Skeletal muscle cell (primary cell): ENCODE measurements at places on chromosomes 1 and 21.

DNA sequence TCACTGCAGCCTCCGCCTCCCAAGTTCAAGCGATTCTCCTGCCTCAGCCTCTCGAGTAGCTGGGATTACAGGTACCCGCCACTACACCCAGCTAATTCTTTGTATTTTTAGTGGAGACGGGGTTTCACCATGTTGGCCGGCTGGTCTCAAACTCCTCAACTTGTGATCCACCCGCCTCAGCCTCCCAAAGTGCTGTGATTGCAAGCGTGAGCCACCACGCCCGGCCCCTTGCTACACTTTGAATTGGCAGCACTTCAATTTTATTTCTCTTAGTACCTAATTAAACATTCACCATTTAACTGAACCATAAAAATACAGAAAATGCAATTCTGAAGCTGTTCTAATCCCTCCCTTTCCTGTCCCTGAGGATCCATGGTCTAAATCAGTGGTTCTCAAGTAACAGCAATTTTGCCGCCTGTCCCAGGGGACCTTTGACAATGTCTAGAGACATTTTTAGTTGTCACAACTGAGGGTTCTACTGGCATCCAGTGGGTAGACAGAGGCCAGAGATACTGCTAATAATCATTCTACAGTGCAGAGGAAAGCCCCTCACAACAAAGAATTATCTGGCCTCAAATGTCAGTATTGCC is 4.3 kb upstream of the BCL2L15 start:
- no peak for DNase-seq

- no peak for DNase-seq
Measured at GRCh38 chr1:181208967-181209366, 120.5 kb downstream of the IER5 start.

DNA sequence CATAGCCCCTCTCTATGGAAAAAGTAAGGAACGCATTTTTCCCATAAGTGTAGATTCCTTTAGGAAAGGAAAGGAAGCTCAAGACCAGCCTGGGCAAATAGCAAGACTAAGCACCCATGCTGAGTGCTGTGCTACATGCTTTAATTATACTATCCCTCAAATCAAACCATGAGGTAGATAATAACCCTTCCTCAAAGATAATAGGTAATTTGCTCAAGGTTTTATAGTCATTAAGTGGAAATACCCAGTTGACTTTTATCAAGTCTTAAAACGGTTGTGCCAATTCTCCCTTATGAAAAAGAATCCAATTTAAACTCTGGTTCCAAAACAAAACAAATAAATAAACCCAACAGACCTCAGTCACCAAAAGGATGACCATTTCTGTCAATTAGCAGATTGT is 3.4 kb downstream of the KIAA0319L start:
- DNase-seq, result no peak

DNA sequence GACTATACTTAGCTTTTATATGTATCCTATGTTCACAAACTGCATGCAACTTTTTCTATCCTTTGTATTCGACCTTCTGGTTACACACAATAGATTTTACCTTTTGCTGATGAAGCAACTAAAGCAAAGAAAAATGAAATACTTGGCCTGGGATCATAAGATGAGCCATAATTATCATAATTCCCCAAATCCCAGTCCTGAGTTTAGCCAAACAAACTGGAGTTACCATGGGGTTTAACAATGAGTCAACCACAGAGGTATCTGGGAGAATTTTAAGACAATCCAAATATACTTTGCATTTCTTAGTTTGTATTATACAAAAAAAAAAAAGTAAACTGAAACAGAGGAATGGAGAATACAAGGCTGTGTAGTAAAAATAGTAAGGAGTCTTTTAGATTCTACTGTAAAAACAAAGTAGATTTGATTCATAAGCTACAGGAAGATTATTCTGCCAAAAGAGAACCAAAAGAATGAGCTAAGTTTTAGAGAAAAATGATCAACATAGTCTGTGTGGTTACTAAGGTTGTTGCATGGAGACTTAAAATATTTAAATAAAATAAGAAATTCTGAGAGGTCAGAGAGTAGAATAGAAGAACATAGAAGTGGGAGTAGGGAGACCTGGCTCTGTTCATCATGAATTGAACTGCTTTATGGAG is 60.4 kb upstream of the GORAB start:
- no peak for DNase-seq

DNA sequence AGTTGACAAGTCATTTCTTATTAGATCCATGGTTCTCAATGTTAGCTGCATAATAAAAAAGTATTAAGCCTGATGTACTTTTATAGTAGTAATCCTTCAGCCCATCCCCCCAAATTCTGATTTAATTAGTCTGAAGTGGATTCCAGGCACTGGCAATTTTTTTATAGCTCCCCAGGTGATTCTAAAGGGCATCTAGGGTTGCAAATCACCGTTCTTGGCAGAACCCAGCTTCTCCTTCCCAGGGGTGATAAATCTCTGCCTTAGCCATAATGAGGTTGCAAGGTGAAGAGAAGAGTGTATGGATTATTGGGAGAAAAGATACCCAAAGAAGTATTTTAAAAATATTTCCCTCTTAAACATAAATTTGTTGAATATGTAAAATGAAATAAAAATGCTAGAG is 43.0 kb upstream of the RXRG start:
- DNase-seq, result no peak

DNA sequence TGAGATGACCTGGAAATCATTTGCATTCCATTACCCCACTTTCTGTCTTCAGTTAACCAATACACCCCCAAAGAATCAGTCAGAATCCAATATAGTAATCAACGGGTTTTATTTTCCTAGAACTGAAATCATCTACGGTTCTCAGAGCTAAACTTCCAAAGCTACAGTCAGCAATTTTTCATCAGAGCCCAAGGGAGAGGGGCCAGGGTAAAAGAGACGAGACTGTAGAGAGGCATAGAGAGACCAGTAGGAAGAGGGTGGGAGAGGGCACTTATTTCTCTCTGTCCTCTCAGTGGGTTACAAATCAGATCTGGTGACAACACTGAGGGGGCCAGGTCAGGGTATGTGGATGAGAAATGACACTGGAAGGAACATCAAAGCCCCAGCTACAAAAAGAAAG is 1.1 kb upstream of the MRPL24 start:
- no peak for DNase-seq

- DNase-seq, result no peak
Measured at GRCh38 chr1:69438056-69438795, 129.5 kb upstream of the LRRC7 start.

DNA sequence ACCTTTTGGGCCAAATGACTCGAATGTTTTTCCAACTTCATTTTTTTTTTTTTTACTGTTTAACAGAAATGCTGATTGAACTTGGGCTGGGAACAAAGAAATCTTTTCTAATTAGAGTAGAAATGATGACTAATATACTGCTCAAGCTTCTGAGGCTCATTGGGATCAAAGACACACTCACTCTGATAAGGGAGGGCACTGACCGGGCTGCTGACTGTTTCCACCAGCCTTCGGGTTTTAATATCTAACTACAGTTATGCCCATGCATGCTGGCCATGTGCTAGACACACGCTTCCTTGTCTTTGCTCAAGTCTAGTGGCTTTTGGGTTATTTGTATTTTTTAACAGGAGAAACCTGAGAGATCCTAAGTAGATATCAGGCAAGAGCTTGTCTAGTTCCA is 16.8 kb downstream of the ZBTB18 start:
- no peak for DNase-seq

- DNase-seq, result no peak
Measured at GRCh38 chr1:87673748-87674147, 345.1 kb downstream of the LMO4 start.

DNA sequence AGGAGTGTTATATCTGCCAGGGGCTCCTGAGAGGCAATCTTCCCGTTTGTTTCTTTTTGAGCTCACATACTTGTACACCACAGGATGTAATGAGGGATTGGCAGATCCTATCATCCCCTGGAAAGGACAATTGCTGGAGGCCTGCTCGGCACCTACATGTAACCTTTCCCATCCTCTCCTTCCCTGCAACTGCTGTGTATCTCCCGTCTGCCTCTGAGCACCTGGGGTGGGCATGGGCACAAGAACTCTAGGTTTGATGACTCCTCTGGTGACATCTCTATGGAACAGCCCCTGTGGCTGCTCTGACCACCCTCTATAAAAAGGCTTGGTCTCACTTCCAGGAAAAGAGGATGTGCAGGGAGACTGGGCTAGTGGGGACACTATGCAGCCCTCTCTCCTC is 25.0 kb upstream of the SMIM12 start:
- DNase-seq, result no peak

DNA sequence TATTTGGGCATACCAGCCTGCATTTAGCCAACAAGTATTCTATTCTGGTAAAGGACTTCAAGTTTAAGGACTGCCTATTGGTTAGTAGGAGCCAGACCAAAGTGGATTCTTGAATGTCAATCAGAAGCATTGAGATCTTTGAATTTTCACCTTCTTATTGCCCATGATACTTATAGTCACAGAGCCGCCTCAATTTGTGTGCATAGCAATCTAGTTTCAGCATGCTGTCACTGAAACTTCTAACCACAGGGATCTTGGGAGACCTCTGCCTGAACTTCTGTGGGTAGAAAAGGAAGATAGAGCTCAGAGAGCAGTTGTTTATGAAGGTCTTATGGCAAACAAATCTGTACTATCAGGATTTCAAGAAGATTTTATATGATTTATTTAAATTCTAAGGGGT is 501.4 kb upstream of the USP24 start:
- DNase-seq, result peak; percentile 44

DNA sequence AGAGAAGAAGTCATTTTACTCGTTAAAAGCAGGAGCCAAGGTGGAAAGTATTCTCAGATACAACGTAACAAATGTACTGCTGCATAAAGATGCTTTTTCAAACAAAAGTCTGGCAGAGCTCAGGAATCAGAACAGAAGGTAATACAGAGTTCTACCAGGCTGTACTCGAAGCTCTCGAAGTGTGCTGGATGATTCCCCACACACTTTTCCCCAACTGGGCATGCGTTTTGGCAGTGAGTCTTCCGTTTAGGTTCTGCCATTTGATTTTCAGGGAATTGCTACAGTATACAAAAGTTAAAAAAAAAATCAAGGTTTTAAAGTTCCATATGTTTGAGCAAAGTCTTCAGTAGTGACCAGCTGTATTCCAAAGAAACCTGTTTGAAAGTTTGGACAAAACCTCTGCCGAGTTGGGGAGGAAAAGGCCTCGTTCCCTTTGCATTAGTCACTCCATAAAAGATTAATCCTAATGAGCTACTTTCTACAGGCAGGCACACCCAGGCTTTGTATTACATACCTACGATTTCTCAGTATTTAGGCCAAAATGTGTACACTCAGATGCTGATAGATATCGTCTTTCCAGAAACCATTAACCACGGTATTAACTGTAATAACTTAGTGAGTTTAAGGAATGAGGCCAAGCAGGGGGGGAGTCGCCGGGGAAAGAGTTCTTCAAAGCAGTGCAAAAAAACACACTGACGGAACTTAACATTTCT is 477.1 kb downstream of the LMO4 start:
- no peak for DNase-seq

DNA sequence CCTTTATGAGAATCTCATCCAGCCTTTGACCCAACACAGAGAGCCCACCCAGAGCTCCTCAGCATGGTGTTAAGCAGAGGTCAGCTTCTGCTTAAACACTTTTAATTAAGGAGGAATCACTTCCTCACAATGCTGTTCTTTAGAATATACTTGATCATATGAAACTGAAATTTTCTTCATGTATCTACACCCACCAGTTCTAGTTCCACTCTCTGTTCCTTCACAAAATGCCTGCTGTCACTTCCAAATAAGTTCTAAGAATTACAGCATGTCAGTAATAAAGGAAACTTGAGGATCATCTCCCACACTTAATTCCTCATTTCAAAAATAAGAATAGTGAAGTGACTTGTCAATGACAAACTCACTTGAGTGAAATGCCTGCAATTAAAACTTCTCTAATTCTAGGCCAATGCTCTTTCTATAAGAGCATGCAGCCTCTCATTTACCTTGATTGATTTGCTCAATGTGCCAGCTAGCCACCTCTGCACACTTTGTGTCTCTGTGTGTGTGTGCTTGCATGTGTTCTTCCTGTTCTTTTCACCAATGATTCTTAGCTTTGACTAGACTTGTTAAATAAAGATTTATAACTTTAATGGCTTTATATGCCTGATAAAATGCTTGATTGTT is 356.3 kb downstream of the PLPP3 start:
- no peak for DNase-seq

DNA sequence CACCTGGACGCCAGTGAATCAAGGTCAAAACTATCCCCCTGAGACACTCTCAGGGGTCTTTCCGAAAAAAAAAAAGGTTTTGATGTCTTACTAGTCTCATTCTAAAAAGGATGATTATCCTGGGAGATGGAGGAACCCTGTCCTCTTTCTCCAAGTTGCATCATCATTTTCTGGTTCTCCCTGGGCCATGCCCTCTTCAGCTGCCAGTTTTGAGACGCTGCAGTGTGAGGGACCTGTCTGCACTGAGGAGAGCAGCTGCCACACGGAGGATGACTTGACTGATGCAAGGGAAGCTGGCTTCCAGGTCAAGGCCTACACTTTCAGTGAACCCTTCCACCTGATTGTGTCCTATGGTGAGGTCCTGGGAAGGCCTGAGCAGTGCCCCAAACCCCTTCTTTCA is 3.5 kb downstream of the FCRLA start:
- DNase-seq, result no peak

GRCh38 chr21:38303300-38303699 is 46.5 kb downstream of the KCNJ15 start:
- DNase-seq, result peak; percentile 99

GRCh38 chr1:197320991-197321531 is 53.0 kb downstream of the CRB1 start:
- peak; percentile 96 for DNase-seq

DNA sequence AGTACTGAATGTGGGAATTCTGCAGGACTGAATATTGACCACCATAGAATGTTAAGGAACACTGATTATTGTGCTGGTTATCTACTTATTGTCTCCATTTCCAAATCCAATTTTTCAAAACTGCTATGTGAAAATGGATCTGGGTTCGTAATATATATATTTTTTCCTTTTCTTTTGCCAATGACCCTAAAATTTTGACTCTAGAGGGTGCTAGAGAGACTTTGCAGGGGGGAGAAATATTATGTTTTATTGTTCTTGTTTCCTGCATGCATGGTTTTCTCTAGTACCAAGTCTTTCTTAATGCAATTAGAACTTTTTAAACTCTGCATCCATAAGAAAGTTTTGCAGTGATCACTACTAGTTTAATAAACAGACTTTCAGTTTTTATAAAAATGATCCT is 1256.9 kb downstream of the BRINP3 start:
- no peak for DNase-seq

DNA sequence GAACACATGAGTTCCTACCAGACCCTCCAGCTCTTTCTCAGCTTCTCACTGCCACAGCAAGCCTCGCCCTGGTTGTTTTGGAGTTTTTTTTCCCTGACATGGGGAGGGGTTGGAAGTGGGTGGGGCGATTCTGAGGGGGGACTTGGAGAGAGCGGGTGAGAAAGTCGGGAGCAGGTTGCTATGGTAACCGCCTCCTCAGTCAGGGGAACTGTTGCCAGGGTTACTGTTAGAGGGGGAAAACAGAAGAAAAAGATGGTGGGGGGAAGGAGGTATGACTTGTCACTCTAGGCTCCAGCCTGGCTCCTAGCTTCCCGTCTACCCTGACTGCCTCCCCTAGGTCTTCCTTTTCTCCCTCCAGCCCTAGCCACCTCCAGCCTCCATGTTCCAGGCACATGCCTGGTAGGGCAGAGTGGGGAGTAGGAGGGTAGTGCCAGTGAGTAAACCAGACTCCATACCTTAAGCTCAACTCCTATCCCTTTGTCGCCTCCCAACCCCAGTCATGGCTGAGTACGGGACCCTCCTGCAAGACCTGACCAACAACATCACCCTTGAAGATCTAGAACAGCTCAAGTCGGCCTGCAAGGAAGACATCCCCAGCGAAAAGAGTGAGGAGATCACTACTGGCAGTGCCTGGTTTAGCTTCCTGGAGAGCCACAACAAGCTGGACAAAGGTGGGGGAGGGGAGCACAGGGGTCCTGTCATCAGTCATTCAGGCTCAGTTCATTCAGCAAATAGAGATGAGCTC is 6.0 kb downstream of the PEA15 start:
- no peak for DNase-seq
